ENCODE measurements at places on chromosomes 6 and 20. TPM values are rescaled to one million over a fixed set of nuclear protein-coding genes. Genes with fewer than 3 reads are reported as not detected.
A peak's percentile ranks its signal among the peaks of the same experiment; 100 is the strongest.

DNA sequence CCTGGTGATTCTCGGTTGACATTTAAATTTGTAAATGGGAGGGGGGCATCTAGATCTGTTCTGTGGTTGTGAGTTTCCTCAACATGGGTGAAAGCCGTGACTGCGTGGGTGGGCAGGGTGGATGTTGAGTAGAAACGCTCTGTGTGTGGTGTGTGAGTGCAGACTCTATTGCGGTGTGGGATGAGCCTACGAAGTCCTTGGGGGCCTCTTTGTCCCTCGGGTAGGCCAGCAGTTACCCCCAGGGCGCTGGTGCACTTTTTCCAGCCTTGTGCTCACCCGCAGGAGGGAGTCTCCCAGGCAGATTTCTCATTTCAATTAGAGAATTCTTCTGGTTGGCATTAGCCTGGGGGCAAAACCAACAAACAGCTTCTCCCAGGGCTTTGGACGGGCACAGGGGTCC is 10.6 kb downstream of the TOX2 start:
- DNase-seq, result no peak

GRCh38 chr6:17280552-17281090 is 540 bp upstream of the RBM24 start:
- no peak for DNase-seq

DNA sequence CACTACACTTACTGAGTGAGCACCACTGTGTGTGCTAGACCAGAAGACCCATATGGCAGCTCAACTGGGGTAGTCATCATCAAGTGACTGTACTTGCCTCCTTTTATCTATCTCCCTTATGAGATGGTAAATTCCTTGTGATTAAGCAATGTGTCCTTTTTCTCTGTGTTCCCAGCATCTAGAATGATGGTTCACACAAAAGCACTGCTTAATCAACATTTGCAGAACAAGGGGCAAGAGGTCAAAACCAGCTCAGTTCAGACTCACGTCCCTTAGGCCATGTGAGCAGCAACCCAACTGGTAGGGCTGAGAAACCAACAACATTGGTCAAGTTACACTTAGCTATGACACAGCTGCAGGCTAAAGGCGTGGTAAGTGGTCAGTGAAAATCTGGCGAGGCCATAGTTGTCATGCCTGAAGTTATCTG is 10.0 kb downstream of the TRAM2 start:
- peak; percentile 89 for DNase-seq

GRCh38 chr6:94133106-94133505 is 713.7 kb upstream of the EPHA7 start:
- DNase-seq, result no peak

- DNase-seq, result no peak
Observed at GRCh38 chr6:151101161-151101815, 138.5 kb upstream of the AKAP12 start.

DNA sequence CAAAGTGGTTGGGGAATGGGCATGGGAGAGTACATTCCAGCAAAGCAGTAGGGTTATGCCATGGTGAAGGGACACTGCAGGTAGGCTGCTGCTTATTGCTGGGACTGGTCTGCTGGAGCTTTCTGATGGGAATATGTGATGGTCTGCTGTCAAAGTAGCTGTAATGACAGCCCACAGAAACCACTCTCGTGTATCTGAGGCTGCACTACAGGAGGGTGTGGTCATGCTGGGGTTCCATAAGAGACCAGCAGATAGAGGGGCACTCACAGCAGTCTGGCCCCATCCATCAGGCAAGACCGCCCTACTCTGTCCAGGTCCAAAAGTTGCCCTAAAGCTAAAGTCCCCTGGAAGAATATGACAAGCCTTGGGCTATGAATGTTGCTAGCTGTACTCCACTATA is 739.3 kb downstream of the COL12A1 start:
- no peak for DNase-seq

GRCh38 chr6:142207265-142207877 is 60.3 kb downstream of the VTA1 start:
- no peak for DNase-seq

GRCh38 chr6:135851442-135852271 is at the start of gene PDE7B:
TSS of gene PDE7B (plus strand) at chr6:135851701.
- DNase-seq, result peak; percentile 89

- no peak for DNase-seq
Observed at GRCh38 chr6:167097770-167098169, 25.1 kb upstream of the CCR6 start.

DNA sequence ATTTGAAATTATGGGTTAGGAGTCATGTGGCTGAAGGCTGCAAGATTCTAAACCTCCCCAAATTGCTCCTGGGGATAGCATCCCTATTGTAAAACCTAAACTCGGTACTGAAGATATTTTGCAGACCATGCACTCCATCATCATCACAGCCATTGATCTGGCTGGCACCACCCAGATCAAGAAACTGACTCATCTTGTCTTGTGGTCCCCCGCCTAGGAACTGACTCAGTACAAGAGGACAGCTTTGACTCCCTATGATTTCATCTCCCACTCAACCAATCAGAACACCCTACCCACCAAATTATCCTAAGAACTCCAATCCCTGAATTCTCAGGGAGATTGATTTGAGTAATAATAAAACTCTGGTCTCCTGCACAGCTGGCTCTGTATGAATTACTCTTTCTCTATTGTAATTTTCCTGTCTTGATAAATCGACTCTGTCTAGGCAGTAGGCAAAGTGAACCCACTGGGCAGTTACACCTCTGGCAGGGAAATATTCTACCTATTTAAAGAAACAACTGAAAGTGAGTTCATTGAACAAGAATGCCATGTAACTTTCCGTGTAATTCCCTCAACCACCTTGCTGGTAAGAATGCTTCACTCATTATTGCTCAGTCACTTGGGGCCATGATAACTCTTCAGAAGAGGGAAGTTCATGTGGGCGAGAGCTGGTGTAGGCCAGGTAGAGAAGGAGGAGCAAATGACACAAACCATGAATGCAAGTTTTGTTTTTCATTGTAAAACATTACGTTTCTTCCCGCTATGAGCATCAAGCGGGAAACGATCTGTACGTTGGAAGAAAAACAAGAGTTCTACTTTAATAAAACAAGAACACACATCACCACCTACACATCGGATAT is 602.9 kb upstream of the ARID1B start:
- DNase-seq, result no peak

- DNase-seq, result no peak
Observed at GRCh38 chr6:24927277-24927955, 8.3 kb downstream of the RIPOR2 start.

DNA sequence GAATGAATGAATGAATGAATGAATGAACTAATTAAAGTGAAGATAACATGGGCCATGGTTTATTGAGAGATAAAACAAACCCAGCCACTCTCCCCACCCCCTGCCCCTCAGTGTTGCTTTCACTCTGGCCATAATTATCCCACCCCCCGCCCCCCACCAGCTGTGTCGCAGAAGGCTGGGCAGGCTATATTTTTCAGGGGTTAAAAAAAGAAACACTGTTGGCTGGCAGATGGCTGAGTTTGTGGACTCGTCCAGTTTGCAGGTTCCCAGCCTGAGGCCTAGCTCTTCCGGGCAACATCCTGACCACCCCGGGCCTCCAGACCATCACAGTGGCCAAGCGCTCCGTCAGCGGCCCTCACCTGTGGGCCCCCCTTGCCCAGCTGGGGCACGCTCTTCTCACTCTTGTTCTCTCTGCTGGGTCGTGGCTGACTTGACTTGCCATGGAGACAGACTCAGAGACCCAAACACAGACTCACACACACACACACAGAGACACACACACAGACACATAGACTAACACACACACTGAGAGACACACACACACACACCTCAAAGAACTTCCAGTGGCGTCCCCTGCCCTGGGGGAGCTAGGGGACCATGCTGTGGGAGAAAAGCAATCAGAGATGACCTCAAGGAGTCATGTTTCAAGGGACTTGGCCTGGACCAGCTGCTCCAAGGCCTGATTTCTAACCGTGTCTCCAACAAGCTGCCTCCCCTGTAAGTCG is 2.2 kb upstream of the GRM4 start:
- no peak for DNase-seq

DNA sequence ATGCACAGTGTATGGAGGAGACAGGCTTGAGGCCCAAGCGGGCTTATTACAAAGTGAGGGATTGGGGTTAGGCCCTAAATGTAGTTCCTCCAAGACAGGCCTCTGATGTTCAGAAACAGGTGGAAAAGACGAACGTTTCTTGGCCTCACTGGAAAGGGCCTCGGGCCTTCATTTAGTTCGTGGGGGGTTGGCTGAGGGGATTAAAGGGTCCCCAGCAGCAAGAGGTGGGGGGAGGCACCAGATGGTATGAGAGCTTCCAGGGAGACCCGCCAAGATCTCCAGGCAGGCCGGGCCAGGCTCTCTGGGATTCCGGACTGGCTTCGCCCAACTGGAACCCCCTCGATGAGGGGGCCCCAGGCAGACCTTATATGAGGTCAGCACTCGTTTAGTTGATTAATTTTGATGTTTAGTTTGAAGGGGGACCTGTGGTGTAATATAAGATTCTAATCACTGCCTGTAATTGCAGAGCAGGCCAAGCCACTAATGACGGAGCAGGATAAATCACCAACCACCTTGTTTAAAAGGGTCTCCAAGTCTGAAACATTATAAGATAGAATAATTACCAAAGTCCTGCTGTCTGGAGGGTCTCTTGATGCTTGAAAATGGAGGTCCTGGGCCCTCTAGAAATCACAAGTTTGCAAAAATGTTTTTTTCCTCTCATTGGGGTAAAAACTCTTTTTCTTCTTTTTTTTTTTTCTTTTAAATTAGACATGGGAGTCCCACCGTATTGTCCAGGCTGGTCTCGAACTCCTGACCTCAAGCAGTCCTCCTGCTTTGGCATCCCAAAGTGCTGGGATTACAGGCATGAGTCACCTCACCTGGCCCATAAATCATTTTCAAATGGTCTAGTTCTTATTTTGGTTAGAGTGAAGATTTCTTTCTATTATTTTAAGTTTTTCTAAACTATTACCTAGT is 2.2 kb downstream of the HMGA1 start:
- no peak for DNase-seq

The NAA20 gene
- total RNA-seq, result 53.6 TPM

The MTFR2 gene
- 1.6 TPM for total RNA-seq

The CST4 gene
- total RNA-seq, result not detected

Data from kidney epithelial cell (primary cell).